NCI-H2029 treated with DMSO at 0.1 percent for 48 hours (cell line): ENCODE measurements at places on chromosomes 2 and 18.

GRCh38 chr18:49152885-49153284 lies 202.1 kb upstream of the SMAD7 start:
- DNase-seq, result no peak

DNA sequence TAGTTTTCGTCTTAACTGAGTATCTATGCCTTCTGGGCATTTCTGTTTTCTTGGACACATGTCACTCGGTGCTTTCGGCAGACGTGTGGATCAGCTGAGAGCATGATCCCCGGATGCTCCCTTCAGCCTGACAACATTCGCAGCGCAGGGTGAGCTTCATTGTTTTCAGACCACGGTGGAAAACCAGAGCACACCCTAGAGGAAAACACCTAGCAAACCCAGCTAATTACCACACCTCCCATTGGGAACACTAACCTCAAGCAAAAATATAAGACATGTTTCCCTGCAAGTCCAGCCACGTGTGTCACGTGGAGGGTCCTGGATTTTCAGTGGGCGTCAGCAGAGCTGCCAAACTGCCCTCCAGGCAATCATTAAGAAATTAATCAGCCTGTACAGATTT lies 31.0 kb downstream of the ANKRD29 start:
- no peak for DNase-seq

GRCh38 chr2:171459498-171459897 lies 25.5 kb downstream of the DCAF17 start:
- no peak for DNase-seq

DNA sequence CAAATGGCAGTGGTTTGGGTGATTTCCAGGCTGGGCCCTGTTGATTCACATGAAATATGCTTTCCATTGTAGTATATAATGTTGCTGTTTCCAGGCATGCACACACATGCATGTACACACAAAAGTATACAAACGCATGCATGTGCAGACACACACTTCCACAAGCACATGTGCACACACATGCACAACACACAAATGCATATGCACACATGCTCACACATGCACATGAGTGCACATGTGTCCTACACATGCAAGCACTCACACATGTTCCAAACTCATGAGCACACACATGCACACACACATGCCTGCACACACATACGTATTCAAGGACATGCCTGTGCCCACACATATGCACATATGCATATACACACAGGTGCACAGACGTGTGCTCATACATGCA lies 30.6 kb downstream of the SNTG2 start:
- DNase-seq, result no peak

- DNase-seq, result no peak
These were observed 869.4 kb upstream of the VRK2 start for GRCh38 chr2:57177176-57177575.

DNA sequence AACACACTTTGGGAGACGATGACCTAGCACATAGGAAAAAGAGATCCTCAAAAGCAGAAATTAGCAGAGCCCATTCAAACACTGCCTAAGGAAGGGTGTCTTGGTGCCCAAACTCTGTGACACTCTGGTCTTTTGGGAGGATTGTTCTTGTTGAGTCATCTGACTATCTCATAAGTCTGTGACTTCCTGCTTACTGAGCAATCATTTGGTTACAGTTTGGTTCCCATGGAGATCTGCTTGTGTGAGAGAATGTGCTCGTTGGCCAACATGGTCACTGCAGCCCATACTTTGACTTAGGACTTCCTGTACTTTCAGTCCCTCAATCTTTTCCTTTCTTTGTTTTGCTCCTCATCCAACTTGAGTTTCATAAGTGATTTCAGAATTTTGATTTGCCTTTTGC lies 602.9 kb downstream of the NYAP2 start:
- DNase-seq, result no peak

DNA sequence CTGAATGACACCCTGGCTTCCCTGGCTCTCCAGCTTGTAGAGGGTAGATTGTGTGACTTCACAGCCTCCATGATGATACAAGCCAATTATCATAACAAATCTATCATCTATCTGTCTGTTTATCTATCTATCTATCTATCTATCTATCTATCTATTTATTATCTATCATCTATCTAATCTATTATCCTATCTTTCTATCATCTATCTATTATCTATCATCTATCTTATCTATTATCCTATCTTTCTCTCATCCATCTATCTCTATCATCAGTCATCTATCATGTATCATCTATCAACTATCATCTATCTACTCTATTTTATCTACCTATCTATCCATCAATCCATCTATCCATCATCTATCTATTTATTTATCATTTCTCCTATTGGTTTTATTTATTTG lies 361.8 kb downstream of the RNF144A start:
- no peak for DNase-seq

DNA sequence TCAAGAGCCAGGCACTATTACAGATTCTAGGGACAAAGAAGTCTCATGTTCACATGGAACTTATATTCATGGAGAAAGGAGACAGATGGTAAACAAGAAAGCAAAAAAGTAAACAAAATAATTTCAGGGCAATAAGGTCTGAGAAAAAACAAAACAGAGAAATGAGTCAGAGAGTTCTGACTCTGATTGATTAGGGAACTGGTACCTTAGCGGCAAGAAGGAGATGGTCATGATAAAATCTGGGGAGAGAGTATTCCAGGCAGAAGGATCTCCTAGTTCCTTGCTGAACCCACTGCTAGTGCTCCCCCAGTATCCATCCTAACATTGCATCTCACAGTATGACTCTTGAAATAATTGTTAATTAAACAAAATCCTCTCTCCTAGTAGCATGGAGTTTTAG lies 161.8 kb upstream of the KLF7 start:
- DNase-seq, result no peak

GRCh38 chr2:138421971-138422335 lies 79.6 kb upstream of the SPOPL start:
- DNase-seq, result peak; percentile 49

DNA sequence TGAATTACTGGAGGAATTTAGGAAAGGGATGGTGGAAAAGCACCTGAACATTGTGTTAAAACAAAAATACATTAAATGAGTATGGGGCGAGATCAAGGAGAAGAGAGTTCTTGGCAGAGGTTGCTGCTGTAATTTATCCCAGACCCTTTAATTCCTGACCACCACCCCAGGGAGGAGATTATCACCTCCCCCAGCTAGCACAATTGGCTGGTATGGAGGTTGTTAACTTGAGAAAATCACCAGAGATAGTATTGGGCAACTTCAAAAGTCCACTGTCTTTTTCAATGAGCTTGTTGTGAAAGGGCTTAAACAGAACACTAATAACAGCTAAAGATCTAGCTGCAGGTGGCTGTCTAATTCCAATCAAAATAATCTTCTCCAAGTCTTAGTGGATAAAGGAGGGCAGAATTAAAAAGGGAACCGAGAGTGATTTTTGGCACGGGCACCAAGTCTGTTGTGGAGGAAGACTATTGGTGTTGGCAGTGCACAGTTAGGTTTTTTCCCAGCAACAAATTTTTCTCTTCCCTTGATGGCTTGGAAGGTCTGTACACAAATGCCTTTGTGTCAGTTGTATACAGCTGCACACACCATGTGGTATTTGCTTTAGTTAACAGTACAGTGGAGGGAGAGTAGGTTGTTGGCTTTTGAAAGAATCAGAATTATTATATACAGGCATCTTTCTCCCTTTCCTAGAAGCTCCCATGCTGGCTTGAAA lies 289.5 kb downstream of the SLC4A3 start:
- no peak for DNase-seq

DNA sequence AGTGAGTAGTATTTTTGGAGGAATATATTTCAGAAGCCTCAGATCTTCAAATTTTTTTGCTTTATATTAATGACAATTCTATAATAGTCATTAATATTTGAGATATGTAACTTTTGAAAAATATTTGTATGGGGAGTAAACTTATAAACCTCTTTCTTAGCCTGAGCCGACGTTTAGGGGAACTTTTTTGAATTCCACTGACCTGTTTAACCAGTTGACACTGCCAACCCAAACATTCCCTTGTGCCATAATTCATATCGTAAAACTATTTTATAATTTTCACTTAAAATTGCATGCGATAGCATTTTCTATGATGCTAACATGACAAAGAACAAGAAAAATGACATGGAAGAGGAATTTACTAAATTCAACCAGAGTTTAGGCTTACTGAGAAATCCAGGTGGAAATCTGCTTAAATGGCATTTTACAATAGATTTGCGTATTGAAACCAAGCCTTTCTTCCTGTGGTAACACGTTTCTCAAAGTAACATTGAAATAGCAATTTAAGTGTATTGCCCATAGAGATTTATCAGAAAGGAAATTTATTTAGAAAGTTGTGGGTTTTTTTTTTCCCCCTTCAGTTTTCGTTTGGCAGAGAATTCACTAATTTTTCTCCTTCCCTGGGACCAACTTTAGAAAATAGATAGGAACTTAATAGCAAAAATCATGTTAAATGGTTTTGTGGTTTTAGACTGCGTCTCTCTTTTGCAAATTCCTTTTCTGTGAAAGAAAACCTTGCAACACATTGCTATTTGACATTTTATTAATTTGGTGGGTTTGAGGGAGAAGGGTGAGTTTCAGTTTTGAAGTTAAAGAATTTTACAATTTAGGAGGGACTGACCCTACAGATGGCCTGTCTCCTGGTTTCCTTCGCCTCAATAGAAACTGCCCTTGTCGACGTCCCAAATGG lies 77.4 kb downstream of the TANC1 start:
- DNase-seq, result no peak

- DNase-seq, result no peak
These were observed 205.7 kb downstream of the EN1 start for GRCh38 chr2:118641711-118642110.

DNA sequence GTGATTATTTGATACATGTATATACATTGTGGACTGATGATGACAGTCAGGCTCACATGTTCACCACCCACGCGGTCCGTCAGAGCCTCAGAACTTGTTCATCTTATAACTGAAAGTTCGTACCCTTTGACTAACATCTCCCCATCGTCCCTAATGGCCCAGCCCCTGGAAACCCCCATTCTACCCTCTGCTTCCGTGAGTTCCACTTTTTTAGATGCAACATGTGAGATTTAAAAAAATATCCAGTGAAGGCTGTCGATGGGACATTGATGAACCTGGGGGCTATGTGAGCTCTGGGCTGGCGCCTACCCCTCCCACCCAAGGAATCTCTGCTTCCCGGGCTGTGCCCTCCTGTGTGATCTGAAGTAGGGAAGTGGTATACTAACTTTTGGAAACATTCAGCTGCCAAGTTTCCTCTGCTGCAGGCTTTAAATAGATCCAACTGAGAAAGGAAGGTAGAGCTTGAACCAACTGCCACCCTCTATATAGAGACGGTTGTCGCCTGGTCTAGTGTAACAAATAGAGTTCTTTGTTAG lies 163.8 kb downstream of the FAM210A start:
- no peak for DNase-seq

- no peak for DNase-seq
These were observed 3.0 kb upstream of the NT5C1B start for GRCh38 chr2:18592372-18592771.

- DNase-seq, result no peak
These were observed 66.2 kb downstream of the HNMT start for GRCh38 chr2:138030459-138030858.

DNA sequence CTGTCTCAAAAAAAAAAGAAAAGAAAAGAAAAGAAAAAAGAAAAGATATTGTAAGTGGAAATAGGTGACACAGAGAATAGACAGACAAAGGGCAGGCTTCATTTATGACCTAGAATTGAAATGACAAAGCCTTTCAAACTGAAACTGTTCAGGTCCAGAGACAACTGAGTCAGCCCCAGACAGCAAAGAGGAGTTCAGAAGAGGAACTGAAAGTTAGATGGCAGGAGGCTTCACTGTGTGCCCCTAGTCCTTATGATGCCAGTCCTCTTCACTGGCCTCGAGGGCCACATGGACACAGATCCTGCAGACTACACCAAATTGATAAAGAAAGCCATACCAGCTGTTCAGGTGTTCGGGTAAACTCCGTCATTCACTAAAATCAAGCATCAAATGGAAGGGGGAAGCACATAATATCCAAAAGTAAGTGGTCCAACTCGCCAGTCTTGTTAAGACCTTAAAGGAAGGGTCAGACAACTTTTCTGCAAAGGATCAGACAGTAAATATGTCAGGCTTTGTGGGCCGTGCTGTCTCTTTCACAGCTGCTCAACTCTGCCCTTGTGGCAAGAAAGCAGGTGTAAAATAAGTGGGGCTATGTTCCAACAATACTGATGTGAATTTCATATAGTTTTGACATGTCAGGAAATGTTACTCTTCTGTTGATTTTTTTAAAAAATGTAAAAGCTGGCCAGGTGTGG lies 231.9 kb upstream of the MGAT5 start:
- DNase-seq, result no peak

DNA sequence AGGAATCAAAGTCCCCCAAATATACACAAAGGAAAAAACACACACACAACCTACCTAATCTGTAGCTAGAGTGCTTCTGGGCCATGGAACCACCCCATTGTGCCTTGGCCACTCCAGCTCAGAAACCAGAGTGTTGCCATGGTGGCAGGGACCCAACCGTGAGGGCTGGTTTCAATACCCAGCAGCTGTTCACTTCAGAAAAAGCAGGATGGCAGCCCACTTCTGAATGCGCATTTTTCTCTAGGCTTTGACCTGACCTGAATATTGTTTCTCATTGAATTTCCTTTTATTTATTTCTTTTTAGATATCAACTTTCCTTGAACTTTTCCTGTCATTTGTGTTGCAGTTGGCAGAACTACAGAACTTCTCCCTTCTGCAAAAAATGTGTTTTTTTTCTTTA lies 43.0 kb upstream of the EHBP1 start:
- DNase-seq, result no peak

DNA sequence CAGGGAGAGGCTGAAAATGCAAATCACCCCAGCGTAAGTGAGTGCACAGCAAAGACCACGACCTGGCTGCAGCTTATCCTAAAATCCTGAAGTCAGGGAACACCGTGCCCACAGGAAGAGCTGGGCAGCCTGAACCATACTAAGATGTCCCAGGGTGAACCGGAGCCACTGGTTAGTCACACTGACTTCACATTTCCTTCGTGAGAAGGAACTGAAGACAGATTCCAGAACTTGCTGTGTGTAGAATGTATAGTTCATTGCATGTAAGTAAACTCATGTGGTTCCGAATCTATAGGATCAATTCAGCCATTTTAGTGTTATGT lies 84.6 kb upstream of the NDUFV2 start:
- DNase-seq, result no peak

DNA sequence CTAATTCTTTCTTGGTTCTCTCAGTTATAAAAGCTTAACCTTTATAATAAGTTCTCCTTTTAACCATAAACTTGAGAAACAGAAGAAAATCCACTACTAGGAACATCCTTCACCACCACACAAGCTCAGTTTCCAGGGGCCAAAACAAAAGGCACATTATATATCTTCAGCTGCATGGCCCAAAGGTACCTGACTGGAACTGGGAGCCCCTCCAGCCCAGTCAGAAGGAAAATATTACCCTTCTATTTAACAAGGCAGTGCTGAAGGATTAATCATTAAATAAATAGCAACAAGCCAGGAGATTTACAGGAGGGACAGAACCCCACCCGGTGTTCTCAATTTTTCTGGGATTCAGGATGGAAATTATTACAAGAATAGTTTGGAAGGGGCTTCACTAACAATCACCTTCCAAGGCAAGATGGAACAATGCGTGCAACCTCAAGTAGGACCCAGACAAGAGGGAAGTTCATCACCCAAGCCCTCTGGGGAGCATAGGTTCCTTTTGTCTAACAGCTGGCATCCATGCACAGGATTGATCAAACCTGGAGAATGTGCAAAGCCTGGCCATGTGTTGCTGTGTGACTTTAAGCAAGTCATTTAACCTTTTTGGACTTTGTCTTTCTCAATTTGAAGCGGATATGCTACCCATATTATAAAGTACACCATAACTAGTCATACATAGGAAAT lies 159.6 kb upstream of the SETBP1 start:
- DNase-seq, result no peak
